ENCODE measurements at places on chromosomes 6 and 20.

GRCh38 chr6:27146706-27147505 lies 100.6 kb upstream of the PRSS16 start:
- peak; percentile 49 for DNase-seq

- no peak for DNase-seq
Observed at GRCh38 chr6:38151580-38152500, 332.3 kb downstream of the ZFAND3 start.

DNA sequence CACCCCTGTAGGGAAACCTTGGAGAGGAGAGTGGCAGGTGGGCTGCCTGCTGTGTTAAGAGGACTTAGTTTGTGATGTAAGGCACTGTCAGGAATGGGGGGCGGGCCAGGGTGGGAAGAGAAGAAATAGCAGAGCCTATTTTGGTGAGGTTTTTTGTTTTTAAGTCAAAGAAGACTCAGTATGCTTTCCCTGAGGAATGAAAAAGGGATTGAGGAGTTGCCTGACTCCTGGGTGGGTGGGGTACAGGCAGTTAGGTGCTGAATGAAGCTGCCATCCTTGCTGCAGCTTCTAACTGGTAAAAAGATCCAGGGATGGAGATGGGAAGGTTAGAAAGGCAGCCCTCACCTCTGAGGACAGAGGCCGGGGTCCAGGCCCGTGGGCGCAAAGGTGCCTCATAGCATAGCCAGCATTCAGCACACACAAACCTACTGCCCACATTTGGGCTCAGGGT lies 37.9 kb downstream of the PLCG1 start:
- DNase-seq, result no peak

GRCh38 chr20:49380337-49380780 lies 102.1 kb downstream of the KCNB1 start:
- DNase-seq, result no peak

- no peak for DNase-seq
Observed at GRCh38 chr20:42611889-42612837, 577.5 kb downstream of the PTPRT start.

GRCh38 chr6:16320533-16321340 lies 82.3 kb downstream of the GMPR start:
- peak; percentile 76 for DNase-seq

Data from gastrocnemius medialis (tissue), 4 donors.